Bronchial smooth muscle cell (primary cell): ENCODE measurements at places on chromosomes 4 and X. TPM values are rescaled to one million over a fixed set of nuclear protein-coding genes. Genes with fewer than 3 reads are reported as not detected.

Gene ADAMTS3
- total RNA-seq = 1.9 and 4.1 TPM in 2 replicates

Gene SSX2B
- not detected in 2 replicates for total RNA-seq

Gene LEF1
- not detected in 2 replicates for total RNA-seq

Gene ITGB1BP2
- total RNA-seq = 0.43 and 0.47 TPM in 2 replicates

Gene CT83
- not detected in 2 replicates for total RNA-seq

Gene NPY2R
- total RNA-seq = not detected in 2 replicates

Gene NXF2B
- total RNA-seq = not detected in 2 replicates

Gene NPY1R
- not detected in 2 replicates for total RNA-seq

Gene GPRASP1
- total RNA-seq = 5.2 and 5.8 TPM in 2 replicates

Gene IQCM
- total RNA-seq = 0.09 and 0.16 TPM in 2 replicates

Gene SERTM2
- total RNA-seq = not detected in 2 replicates

Gene PPARGC1A
- 0.47 and 0.69 TPM in 2 replicates for total RNA-seq

Gene ASB5
- total RNA-seq = 0.26 and 0.47 TPM in 2 replicates

Gene GAGE12D
- not detected in 2 replicates for total RNA-seq

Gene THAP9
- 5.0 and 6.4 TPM in 2 replicates for total RNA-seq

Gene KLF3
- 11.2 and 12.3 TPM in 2 replicates for total RNA-seq

Gene SPANXB1
- total RNA-seq = not detected in 2 replicates

Gene CLTRN
- total RNA-seq = 0.26 and 0.32 TPM in 2 replicates

Gene NCBP2L
- not detected in 2 replicates for total RNA-seq

Gene SLC25A6
- total RNA-seq = 152 and 238 TPM in 2 replicates

Gene IQSEC2
- total RNA-seq = 5.0 and 7.7 TPM in 2 replicates
